Airway epithelial cell (primary cell): ENCODE measurements at places on chromosomes 11 and 22. TPM values are rescaled to one million over a fixed set of nuclear protein-coding genes. Genes with fewer than 3 reads are reported as not detected.

The ASCL2 gene
- 2.5 and 5.3 TPM in 2 replicates for total RNA-seq

The KLHL22 gene
- 9.8 and 15.2 TPM in 2 replicates for total RNA-seq

The GVQW3 gene
- 0.28 TPM in 2 replicates for total RNA-seq

The C11orf91 gene
- total RNA-seq = not detected in 2 replicates

The MS4A6A gene
- not detected in 2 replicates for total RNA-seq

The PMM1 gene
- total RNA-seq = 48.1 and 48.8 TPM in 2 replicates

The VWCE gene
- 0.21 TPM in 1 of 2 replicates, not detected in the other for total RNA-seq
